ENCODE measurements at places on chromosomes 4 and X.

- no peaks in the 10 kb centered on the region for H3K36me3 ChIP-seq
- H3K4me1 ChIP-seq = peaks cover 3% of the 10 kb centered on the region
Measured at GRCh38 chr4:129232589-129233337, 136.8 kb downstream of the C4orf33 start.

DNA sequence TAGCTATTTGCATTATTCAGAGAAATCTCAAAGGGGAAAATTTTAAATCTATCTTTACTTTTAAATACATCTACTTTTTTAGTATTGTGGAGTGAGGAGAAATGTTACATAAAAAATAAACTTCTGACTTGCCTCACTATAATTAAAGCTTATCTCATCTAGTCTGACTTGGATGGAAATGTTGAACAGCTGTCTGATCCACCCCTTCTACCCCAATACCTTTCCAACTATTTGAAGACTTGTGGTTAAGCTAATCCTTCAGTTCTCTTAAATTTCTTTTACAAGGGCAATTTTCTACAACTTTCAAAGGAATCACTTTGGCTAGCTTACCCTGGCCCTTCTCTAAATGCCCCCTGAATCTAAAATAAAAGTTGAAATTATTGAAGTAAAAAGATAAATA is 17.3 kb upstream of the RPS6KA6 start:
- peaks cover 5% of the 10 kb centered on the region for H3K27me3 ChIP-seq
- H3K27ac ChIP-seq = no peak overlapping the region
- H3K4me1 ChIP-seq = no peaks in the 10 kb centered on the region
- H3K4me3 ChIP-seq = no peak overlapping the region
- no peaks in the 10 kb centered on the region for H3K36me3 ChIP-seq

DNA sequence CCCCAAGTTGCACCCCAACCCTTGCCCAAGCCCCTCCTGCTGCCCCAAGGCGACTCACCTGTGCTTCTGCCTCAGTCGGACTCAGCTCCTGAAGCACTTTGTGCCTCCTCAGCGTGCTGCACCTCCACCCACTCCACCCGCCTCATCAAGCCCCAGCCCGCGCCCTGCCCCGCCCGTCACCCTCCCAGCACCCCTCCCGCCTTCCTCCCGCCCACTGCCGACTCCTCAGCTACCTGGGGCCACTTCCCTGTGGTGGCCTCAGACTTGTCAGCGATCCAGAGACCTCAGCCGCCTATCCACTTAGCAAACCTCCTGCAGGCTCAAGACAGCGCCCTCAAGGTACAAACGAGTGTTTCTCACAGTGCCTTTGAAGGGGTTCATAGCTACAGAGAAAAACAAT is 19.6 kb upstream of the IQCM start:
- H3K4me1 ChIP-seq = peaks cover 2% of the 10 kb centered on the region
- no peaks in the 10 kb centered on the region for H3K36me3 ChIP-seq
- no peak for DNase-seq
- H3K27me3 ChIP-seq = no peaks in the 10 kb centered on the region
- no peak overlapping the region for H3K27ac ChIP-seq
- no peak overlapping the region for H3K4me3 ChIP-seq

- H3K4me1 ChIP-seq = no peaks in the 10 kb centered on the region
- H3K27ac ChIP-seq = no peak overlapping the region
- no peak overlapping the region for H3K4me3 ChIP-seq
- DNase-seq = no peak
- H3K27me3 ChIP-seq = no peaks in the 10 kb centered on the region
Measured at GRCh38 chr4:188578657-188579056, 439.4 kb downstream of the TRIML1 start.

DNA sequence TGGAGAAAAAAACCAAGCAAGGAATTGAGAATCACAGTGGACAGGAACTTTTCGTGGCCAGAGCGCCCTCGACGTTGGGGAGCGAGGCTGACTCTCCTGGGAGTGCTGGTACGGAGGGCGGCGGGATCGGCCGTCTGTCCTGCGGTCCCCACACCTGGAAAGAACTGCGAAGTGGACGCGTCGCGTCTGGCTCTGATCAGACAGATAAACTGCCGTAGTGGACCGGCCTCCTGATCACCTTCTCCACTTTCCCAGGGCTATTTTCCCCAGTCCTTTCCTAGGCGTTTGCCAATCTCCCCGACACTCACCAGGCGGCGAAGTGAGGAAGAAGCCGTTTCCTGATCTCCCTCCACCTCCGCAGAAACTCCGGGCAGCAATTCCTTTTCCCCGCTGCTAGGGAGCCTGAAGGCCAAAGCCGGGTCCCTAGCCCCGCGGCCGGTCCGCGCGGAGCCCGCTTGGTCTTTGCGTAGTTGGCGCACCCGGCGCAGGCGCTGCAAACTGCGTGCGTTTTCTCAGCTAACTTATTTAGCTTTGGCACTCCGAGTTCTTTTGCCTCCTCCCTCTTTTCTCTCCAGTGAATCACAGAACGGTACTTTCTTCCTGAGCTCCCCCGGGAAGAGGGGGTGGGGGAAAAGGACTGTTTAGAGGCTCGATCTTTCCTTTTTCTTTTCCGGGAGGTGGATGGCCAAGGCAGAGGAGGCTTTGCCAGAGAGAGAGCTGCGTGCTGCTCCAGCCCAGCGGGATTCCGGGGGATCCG is at the start of gene ARSJ:
Gene ARSJ (minus strand): TSS at position 500 of the 757 bp plus-strand sequence. CDS start 813 bp downstream, outside the sequence.
- H3K4me3 ChIP-seq = peak within 1 kb of the TSS; percentile 97
- no peaks in the 10 kb centered on the region for H3K4me1 ChIP-seq
- peak; percentile 92 for DNase-seq
- H3K27me3 ChIP-seq = no peaks in the 10 kb centered on the region

DNA sequence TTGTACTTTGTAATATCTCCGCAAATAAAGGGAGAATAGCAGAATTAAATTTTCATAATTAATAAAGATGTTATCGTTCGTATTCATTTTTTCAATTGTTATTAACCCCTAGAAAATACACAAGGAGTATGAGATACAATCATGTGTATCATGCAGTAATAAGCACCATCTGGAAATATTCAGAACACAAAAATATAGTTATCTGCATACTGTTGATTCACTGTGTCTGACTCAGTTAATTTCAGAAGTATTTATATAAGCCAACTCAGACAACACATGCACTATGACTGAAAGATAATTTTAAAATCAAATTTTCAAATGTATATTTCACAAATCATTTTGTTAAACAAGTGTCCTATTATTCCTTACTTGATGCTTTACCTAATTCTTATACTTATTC is 1954.8 kb downstream of the ARAP2 start:
- no peaks in the 10 kb centered on the region for H3K36me3 ChIP-seq
- no peaks in the 10 kb centered on the region for H3K4me1 ChIP-seq
- H3K27me3 ChIP-seq = no peaks in the 10 kb centered on the region
- H3K4me3 ChIP-seq = no peak overlapping the region

- no peaks in the 10 kb centered on the region for H3K36me3 ChIP-seq
- H3K27me3 ChIP-seq = no peaks in the 10 kb centered on the region
- H3K27ac ChIP-seq = no peak overlapping the region
- peaks cover 1% of the 10 kb centered on the region for H3K4me1 ChIP-seq
- no peak for DNase-seq
- H3K4me3 ChIP-seq = no peak overlapping the region
Measured at GRCh38 chr4:40283968-40284367, 51.2 kb upstream of the CHRNA9 start.

DNA sequence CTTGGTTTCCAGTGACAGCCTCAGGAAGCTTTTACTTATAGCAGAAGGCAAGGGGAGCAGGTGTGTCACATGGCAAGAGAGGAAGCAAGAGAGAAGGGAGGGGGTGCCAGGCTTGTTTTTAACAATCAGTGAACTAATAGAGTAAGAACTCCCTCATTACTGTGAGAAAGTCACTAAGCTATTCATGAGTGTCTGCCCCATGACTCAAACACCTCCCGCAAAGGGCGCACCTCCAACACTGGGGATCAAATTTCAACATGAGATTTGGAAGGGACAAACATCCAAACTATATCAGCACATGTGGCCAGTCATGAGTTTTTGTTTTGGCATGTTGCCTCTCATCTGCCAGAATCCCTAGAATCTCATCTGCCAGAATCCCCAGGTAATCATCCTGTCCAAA is 183.5 kb upstream of the C1QTNF7 start:
- no peaks in the 10 kb centered on the region for H3K36me3 ChIP-seq
- H3K27ac ChIP-seq = no peak overlapping the region
- H3K4me3 ChIP-seq = no peak overlapping the region
- H3K27me3 ChIP-seq = no peaks in the 10 kb centered on the region

DNA sequence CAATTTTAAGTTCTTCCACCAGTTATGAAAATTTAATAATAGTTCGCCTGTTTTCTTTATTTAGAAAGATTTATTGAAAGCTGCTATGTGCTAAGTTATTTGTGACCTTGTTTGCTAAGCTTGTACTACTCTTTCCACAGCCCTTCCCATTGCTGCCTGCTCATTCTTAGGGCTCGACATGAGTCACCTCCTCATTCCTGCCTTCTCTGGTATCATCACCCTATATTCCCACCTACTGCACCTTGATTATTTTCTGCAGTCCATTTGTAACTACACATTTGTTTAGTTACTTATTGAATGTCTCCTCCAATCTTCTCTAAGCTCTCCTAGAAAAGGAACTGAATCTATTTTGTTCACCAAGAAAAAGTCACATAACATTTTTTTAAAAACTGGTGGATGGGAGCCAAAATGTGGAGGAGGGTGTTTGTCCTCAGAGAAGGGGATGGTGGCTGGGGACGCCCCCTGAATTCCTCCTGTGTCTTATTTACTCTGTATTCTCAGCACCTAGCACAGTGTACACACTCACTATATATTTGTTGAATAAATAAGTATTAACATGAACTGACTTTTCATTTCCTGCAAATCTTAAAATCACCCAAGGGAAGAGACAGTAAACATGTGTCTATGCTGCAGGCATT is 3.7 kb upstream of the RAB9A start:
- no peak for DNase-seq
- no peaks in the 10 kb centered on the region for H3K36me3 ChIP-seq
- H3K4me3 ChIP-seq = no peak overlapping the region
- no peaks in the 10 kb centered on the region for H3K4me1 ChIP-seq
- H3K27ac ChIP-seq = no peak overlapping the region
- H3K27me3 ChIP-seq = peaks cover 30% of the 10 kb centered on the region

GRCh38 chrX:112688242-112688641 is 8.5 kb upstream of the LHFPL1 start:
- no peak overlapping the region for H3K4me3 ChIP-seq
- DNase-seq = no peak
- no peaks in the 10 kb centered on the region for H3K27me3 ChIP-seq

- no peak overlapping the region for H3K27ac ChIP-seq
- no peaks in the 10 kb centered on the region for H3K36me3 ChIP-seq
- peaks cover 5% of the 10 kb centered on the region for H3K4me1 ChIP-seq
- no peak overlapping the region for H3K4me3 ChIP-seq
- no peaks in the 10 kb centered on the region for H3K27me3 ChIP-seq
Measured at GRCh38 chr4:140876615-140877364, 120.6 kb upstream of the TBC1D9 start.

All from mesenchymal stem cell (in vitro differentiated cells and primary cell).